CD8-positive, alpha-beta memory T cell (primary cell): ENCODE measurements at places on chromosomes 12 and 14.

DNA sequence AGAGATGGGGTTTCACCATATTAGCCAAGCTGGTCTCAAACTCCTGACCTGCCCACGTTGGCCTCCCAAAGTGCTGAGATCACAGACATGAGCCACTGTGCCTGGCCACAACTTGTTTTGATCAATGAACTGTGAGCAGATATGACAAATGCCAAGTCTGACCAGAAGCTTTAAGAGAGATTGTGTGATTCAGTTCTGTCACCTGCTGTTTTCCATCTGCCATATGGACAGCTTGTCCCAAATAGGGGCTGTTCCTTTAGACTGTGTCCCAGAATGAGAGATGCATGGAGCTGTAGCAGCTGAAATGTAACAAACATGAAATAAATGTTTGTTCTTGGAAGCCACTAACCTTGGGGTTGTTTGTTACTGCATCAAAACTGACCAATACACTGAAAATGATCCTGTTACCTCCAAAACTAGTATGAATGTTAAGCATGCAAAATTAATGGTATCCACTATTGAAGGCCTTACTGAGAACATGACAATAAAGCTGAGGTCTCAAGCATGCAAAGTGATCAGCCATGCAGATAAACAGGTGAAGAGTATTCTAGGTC lies 65.9 kb upstream of the MED13L start:
- DNase-seq, result no peak

DNA sequence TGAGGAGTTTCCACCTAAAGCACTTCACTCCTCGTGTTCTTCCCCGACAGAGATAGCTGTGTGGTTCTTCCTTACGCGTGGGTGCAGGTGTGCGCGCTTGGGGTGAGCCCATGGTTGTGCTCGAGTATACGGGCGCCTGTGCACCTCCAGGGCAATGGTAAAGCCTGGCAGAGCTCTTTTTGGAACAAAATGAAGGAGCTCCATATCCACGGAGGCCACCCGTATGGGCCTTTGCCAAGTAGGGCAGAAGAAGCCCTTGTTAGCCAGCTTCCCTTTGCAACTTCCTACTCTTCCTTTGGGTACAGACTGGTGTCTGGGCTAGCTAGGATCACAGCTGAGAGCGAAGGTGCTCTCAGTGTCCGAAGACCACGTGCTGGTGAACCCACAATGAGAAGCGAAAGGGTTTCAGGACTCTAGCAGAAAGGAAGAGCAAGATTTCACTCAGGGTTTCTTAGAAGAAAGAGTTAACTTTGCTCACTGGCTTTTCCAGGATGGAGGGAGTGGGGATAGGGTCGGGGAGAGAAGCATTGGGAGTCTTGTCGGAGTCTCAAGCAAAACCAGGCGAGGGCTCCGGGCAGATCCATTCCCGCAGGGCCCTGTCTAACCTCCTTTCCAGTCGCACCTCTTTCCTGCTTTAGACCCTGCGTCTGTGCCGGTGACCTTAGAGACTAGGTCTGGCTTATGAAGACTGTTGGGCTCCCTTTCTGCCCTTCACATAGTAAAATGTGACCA lies 960 bp upstream of the LRFN5 start:
- DNase-seq, result no peak

GRCh38 chr12:20946732-20947131 lies 136.2 kb downstream of the SLCO1B3 start:
- DNase-seq, result no peak

DNA sequence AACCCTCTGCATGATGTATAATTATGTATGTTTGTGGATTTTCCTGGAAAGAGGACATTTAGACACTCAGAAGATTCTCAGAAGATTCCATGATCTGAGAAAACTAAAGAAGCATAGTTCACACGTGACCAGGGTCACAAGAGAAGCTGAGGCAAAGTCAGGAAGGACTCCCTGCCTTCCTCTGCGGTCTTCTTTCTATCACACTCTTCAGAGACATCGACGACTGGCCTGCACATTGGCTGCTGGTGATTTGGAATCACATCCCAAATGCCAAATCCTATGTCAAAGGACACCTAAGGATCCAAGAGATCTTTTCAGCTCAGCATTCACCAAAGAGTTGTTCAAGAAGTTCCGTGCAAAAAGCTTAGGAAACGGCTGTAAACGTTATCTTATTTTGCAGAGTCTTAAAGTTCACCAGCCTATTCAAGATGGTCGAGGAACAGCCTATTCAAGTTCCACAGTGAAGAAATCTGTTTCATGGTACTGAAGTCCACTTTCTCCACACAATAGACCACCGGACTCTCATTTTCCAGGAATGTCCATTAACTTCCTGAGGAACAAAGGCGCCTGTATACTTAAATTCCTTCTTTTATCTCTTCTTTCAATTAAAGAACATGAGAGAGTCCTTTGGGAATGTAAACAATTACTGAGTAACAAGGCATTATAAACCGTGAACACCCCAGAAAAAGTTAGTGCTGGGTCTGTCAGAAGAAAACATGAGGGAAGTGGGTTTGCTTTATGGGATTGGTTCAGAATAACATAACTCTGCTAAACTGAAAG lies 42.1 kb downstream of the IGF1 start:
- DNase-seq, result no peak

- DNase-seq, result no peak
These were observed 91.2 kb downstream of the ADGRD1 start for GRCh38 chr12:131044760-131045381.

DNA sequence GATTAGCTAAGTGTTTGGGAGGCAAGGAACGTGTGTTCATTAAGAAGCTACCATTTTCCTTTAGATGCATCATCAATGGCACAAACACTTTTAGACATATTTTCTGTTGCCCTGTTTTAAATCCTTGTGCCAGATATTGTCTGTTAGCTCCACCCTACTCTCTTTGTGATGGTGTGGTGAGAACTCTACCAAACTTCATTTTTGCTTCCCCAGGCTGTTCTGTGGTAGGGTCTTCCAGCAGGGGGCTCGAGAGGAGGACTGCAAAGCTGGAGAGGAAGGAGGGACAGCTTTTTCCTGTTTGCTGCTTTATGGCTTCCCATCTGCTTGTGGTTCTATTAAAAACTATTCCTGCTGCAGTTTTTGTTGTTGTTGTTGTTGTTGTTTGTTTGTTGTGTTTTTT lies 23.8 kb upstream of the STRAP start:
- DNase-seq, result no peak

DNA sequence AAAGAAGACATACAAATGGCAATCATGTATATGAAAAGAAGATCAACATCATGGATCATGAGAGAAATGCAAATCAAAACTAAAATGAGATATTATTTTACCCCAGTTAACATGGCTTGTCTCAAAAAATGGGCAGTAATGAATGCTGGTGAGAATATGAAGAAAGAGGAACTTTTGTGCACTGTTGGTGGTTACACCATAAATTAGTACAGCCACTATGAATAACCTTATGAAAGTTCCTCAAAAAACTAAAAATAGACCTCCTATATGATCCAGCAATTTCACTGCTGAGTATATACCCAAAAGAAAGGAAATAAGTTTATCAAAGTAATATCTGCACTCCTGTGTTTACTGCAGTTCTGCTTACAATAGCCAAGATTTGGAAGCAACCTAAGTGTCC lies 151.7 kb downstream of the PDZRN4 start:
- DNase-seq, result no peak

DNA sequence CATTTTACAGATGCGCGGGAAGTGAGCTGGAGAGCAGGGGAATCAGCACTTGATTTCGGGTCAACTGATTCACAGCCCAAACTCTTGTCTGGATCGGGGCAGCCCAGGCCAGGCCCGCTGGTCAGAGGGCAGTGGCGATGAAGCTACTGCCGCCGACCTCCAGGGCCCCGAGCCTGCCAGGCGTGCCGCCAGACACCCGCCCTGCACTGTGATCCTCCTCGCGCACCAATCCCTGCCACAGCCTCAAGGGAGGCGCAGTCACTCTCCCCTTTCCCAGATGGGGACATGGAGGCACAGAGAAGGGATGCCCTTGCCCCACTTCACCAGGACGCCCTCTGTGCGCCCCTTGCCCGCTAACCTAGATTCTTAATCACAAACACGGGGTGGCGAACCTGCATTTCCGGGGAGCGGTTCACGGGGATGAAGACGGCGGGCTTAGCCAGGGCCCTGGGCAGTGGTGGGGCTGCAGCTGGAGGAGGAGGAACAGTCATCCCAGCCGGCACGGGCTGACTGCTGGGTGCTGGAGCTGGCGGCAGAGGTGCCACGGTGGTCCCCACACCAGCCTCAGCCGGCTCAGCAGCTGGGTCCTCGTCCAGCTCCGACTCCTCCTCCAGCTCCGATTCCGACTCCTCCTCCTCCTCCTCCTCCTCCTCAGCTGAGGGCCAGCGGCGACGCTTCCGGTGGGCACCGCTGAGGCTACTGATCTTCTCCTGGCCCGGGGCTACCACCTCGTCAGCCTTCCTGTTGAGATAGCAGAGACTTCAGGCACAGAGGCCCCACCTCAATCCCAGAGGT lies 8.6 kb downstream of the DHX37 start:
- DNase-seq, result no peak

DNA sequence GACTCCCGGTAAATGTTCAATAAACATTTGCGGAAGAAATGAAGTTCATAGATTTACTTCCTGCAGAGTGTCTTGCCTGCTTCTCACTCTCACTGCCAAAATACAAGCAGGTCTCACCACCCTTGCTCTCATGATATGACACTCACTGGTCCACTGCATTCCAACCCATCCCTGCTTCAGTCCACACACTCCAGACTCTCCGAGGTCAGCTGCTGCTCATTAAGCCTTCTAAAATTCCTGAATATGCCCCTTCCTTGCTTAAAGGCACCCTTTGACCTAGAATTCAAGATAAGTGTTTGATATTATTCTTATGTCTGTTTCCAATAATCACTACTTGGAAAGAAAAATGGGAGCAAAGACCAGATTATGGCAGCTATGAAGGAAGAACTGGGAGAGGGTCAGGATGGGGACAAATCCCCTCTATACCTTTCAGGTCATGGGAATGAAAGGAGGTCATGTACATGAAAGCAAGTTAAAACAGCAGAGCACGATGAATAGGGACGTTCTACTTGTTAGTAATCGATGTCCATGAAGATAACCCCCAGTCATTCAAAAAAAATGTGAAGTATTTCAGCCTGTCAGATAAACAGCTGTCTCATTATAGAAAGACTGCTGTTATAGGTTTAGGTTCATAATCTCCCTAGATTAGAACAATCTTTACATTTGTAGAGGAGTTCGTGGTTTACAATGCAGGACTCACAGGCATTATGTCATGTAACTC lies 10.5 kb upstream of the NID2 start:
- DNase-seq, result no peak

GRCh38 chr14:32436993-32437392 lies 107.9 kb downstream of the AKAP6 start:
- no peak for DNase-seq

- no peak for DNase-seq
These were observed 21.3 kb downstream of the DCAF4 start for GRCh38 chr14:72947366-72948160.

DNA sequence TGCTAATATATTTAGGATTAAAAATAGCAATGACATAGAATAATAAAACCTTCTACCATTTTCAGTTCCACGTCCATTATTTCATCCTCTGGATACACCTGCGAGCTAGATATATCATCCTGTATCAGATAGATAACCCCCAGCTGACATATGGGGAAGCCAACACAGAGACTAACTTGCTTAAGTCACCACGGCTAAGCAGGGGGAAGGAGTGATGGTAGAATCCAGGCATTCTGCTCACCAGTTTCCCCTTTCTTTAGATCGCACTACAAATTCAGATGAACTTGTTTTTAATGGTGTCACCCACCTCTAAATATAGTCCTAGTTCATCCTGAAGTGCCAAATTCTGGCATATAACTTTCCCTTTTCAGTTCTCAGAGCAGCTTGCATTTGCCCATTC lies 110.1 kb downstream of the TXNDC16 start:
- DNase-seq, result no peak

DNA sequence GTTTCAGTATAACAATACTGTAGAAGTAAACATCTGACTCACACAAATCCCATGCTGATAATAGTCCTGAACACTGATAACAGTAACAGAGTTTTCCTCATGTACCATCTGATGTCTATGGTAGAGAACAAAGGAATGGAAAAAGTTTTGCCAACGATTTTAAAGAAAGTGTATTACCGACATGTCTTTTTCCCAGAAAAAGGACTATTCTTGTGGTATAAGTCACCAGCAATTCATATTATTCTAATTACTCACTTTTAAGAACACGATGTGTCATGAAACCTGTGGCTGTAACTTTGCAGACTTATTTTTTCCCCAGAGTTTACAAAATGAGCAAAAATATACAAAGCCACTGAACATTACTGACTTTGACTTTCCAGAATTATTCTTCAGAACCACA lies 40.1 kb upstream of the DCN start:
- DNase-seq, result no peak

DNA sequence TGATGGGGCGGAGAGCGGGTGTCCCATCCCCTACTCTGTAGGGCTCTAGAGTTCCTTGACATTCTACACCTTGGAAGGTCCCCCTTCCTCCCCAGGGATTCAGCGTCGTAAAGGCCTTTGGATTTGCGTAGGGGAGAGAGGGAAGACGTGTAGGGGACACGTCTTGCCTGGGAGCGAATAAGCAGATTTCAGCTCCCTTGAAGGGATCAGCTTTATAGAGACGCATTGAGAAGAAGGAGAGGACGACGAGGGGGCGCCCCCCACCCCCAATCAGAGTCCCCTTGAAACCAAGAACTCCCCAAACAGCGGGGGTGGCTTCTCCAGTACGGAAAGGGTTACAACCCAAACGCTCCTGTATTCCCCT lies 324 bp downstream of the CALCOCO1 start:
- DNase-seq, result no peak

DNA sequence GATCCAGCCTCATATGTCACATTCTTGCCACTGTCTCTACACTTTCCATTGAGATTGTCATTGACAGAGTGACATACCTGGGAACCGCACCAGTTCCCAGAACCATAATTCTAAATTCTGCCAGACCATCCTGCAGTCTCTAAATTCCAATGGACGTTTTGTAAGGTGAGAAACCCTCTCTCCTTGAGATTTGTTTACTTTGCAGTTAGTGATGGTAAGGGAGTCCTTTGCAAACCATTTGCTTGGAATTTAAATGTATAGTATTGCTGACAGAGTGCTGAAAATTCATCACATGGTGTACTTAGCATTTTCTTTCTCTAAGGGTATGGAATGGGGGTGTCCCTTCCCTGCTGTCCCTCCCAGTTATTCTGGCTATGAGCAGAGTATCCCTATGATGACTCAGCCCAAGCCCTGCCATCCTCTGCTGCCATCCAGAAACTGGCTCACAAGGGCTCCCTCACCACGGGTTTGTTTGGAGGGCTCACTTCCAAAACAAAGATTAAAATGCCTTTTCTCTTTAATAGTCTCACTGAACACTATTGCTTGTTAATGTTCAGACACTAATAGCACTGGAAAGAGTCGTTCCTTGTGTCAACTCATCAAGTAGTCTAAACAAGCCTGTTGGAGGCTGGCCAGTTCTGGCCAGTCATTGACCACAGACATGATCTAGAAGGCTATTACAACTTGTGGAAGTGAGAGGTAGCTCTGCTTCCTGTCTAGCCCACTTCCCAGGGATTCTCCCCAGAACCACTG lies 129.0 kb upstream of the HMGA2 start:
- no peak for DNase-seq
